ENCODE measurements at places on chromosomes 7 and 10.

GRCh38 chr10:7551950-7552716, 114.6 kb downstream of the ITIH5 start:
- no peak for DNase-seq

DNA sequence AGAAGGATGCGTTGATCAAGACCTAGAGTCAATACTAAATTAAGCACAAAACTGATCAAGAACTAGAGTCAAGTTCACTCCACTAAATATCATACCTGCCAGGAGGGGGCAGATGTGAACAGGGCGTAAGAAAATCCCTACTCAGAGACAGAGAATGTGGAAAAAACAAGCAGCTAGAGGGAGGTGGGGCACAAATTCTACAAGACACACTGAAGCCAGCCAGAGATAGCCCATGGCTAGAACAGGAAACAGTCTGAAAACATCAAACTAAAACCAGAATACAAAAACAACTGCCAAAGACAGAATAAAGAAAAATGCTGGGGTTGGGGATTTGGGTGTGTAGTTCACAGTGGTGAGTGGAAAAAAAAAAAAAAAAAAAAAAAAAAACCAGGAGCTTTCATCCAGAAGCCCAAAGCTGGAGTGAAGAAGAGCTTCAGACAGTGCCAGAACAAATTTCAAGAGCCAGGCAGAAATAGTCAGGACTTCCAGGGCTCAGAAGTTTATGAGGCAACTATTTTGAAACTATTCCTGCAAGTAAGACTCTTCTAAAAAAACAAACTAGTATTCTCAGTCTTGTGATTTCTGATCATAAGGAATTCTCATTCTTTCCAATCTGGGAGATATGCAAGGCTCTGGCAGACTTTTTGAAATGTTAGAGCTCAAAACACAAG, 118.3 kb downstream of the CCDC71L start:
- DNase-seq, result peak; percentile 89

DNA sequence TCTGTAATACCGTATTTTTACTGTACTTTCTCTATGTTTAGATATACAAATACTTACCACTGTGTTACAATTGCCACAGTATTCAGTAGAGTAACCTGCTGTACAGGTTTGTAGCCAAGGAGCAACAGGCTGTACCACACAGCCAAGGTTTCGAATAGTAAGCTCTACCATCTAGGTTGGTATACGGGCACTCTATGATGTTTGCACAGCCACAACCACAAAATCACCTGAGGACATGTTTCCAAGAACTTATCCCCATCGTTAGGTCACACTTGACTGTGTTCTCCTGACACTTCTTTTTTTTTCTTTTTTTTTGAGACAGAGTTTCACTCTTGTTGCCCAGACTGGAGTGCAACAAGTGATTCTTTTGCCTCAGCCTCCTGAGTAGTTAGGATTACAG, 134.6 kb upstream of the TRIM24 start:
- no peak for DNase-seq

DNA sequence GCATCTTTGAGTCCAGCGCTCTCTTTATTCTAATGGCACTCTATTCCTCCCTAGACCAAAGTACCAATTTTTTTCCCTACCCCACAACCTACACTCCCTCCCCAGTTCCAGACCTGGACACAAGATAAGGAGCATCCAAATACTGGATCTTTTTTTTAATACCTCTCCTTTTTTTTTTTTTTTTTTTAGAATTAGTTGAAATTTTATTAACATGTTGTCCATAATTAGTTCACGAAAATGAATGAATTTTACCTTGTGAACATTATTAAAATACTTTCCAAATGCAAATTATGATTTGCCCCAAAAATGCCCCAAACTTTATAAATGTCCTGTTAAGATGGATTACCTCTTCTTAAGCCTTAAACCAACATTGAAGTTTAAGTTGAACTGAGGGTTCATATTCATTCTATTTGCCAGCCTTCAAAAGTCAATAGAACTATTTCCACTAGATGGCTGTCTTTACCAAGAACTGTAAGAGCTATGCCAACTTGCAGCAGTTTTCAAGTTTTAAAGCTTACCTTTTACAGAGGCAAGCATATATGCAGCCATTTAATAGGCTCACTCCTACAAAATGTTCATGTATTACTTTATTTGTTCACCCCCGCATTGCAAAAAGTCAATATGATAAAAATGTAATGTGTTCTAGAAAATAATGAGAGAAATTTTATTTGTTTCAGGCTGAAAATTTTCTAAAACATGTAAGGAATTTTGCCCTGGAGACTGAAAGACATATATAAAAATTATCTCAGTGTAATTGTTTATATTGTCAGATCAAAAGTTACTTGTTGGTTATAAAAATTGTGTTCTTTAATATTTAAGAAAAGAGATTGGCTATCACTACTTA, 39.7 kb upstream of the TNKS2 start:
- peak; percentile 75 for DNase-seq

- peak; percentile 36 for DNase-seq
These were observed 254.8 kb upstream of the PITRM1 start for GRCh38 chr10:3427347-3427746.

DNA sequence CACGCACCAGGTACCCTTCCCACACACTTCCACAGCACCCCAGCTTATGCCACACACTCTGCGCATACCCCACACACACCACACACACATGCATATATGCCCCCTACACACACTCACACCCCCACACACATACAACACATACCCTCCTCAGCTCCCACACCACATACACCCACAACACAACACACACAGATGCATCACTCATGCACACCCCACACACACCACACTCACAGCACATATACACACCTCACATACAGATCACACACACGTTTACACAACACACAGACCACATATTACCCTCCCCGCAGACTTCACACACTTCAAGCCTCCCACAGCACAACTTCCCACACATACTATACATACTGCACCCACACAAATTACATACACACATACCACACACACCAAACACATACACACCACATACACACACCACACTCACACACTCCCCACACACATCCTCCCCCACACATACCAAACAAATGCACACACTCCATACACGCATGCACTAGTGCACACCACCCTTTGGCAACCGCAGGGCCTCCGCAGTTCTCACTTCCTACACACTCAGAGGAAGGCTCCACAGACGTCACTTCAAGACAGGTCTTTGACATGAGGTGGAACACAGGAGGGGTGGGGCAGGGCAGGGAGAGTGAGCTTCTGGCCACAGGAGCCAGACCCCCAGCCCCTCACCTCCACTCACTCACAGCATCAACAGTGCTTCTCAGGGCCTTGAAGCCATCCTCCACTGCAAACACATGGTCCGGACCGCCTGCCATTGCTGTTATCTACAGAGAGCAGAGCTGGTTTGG, 18.5 kb upstream of the ANTXRL start:
- DNase-seq, result no peak

DNA sequence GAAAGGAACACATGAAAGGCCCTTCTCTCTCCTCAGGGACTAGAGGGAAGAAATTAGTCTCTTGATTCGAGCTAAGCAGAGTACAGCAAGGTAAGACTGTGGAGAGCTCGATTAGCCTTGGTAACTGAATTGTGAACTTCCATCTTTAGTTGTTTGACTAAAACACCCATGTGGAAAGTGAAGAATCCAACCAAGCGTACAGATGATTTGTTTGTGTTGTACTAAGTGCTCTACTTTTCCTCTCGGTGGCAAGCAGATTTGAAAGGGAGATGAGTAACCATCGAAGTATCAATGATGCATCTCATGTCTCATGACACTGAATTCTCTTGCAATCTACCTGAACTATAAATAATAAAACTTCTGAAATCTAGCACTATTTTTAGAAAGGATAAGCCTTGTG, 80.7 kb downstream of the FZD1 start:
- no peak for DNase-seq

DNA sequence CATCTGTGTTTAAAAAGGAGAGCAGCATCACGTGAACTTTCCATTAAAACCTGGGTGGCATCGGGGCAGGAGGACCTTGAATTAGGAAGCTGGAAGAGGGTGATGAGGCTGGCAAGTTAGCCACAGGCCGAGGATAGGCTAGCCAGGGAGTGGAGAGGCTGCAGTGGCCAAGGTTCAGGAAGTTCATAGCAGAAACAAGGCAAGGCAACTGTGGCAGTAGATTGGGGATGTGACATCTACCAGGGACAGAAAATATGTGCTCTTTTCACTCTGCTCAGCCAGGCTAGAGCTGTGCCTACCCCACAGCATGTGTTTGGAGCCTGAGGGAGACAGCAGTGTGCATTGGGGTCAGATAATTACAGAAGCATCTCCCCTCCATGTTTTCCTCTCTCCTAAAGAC, 2.2 kb upstream of the INPP5F start:
- DNase-seq, result no peak

- DNase-seq, result no peak
These were observed 515.3 kb downstream of the AUTS2 start for GRCh38 chr7:70113536-70113935.

DNA sequence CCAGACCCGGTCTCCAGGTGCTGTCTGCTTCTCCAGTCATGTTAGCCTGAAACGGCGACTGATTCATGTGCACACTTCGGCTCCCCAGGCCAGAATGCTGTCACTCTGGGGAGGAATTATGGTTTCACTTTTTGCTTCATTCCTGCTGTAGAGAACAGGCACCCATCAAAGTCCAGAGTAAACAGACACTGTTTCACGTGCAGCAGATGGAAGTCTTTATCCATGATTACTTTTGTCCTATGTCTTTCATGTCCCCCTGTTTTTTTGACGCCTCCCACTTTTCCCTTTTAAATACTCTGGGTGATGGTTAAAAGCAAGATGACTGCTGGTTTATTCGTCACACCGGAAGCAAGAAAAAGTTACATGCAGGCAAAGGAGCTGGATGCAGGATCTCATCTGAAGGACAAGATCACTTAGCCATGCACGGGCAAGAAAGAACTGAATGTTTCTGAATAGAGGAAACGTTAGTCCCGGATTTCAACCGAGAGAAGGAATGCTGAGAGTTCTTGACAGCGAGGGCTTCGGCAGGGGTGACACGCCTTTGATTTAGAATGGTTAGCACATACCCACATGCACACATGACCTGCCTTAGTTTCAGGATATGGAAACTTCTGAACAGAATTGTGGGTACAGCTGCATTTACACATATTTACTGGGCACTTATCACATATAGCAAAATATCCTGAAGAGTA, 250.0 kb upstream of the KLF6 start:
- DNase-seq, result peak; percentile 41

DNA sequence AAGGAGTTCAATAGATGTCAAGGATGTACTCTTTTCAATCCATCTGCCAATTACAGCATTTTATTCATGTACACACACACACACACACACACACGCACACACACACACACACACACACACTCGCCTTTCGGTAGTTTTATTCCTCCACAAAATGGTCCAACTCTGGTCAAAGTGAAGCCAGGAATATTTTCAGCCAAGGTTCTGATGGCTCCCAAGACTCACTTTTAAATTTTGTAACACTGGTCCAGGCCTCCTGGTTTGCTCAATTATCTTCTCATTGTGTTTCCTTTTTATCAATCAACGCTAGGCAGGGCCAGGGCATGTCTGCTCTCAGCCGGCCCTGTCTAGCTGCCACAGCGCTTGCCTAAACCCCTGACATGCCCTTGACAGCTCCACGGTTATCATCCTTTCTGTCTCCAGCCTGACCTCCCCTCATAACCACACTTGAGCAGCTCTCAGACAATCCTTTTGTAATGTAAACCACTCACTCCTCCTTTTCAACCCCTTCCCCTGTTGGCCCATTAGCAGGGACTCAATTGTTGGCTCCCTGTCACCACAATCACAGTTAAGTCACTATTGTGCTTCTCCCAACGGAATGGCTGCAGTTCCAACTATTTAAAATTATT, 115.1 kb downstream of the ICA1 start:
- DNase-seq, result no peak

DNA sequence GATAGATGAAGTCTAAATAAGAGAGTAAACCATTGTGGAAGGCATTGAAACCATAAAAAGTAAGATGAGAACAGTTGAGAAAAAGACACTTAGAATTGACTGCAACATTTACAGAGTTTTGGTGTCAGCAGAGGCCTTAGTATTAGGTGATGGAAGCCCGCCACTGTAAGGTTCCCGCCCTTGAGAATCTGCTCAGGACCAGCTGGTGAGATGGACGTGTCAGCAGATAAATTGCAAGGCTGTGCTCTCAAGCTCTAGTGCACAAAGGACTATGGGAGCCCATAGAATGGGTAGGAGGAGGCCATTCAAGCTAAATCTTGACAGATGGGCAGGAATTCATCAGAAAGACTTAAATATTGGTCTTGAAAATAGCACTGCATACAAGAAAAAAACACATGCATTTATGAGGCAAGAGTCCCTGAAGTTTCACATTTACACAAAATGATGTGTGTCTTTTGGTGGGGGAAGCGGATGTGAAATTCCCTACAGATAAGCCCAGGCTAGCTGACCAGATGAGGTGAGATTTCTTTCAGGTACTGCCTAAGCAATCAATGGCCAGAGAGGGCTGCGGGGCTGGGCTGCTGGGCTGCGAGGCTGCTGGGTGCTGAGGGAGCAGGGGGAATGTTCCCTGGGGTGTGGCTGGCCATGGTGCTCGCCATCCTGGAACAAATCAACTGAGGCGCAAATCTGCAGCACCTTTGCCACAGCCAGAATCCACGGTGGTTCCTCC, 42.5 kb downstream of the SYPL1 start:
- DNase-seq, result no peak

DNA sequence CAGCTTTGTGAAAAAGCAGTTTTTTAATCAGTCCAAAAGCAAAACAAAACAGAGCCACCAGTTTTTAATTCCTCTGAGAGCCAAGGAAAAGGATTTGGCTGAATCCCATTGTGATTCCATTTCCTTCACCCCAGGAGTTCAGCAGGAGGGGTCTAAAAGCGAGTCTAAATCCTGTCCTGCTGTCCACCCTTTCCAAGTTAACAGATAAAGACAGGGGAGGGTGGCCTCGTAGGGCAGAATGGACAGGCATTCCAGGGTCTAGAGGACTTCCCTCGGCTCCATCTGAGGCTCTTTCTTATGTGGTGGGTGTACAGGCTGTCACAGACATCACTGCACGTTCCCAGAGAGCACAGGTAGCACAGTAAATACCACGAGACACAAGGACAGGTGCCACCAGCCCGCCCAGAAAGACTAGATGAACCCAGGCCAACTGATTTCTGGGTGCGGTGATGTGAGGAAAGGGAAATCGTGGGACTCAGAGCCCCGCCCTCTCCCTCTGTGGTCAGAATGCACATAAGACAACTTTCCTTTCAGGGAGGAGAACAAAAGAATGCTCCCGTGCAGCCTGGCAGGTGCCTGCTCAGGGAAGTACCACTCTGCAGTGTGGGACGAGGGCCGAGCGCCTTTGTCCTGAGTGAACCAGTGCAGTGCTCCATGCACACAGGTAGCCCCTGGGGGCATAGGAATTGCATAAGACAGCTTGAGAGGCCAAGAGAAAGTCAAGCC, 119.7 kb downstream of the ABLIM1 start:
- DNase-seq, result no peak

DNA sequence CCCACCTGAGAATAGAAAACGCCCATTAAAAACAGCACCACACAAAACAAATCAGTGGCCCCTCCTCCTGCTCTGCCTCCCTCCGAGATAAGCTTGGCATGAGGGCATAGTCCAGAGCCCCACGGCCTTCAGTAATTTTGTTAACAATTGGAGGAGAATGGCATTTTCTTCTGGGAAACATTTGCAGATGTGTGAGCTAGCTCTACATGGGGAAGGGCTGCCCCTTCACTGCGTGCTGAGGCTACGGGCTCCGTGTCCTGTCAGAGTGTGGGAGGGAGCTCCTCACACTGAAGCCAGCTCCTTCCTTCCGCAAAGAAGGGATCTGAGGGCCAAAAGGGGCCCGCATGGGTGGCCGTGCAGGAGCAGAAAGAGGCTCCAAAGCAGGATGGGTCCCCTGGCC, 15.2 kb downstream of the GRK5 start:
- DNase-seq, result no peak

- DNase-seq, result no peak
These were observed 659.0 kb upstream of the FZD8 start for GRCh38 chr10:36301139-36301538.
